Neuronal stem cell (in vitro differentiated cells): ENCODE measurements at places on chromosomes 12 and 14.

DNA sequence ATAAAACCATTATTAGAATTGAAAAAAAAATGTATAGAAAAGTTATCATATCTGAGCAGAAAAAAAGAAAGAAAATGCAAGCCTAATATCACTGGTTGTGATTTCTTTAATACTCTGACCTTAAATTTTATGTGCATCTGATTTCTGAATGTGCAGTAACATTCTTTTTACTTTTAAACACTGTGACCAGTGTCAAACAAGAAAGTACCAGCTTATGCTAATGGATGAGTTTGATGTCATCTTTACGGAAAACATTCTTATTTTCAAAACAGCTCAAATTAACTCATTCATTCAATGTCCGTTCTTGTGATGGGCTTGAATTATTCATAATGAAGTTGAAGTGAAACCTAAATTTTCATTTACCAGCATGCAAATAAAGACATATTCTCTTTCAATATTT lies at the start of gene TAS2R50:
TAS2R50 (minus strand) TSS at position 101 of the 400 bp plus-strand sequence; CDS start at position 49, 52 bp downstream.
- no peak for DNase-seq

- no peak for DNase-seq
Observed at GRCh38 chr12:31498424-31498823, 92.5 kb downstream of the DENND5B start.

DNA sequence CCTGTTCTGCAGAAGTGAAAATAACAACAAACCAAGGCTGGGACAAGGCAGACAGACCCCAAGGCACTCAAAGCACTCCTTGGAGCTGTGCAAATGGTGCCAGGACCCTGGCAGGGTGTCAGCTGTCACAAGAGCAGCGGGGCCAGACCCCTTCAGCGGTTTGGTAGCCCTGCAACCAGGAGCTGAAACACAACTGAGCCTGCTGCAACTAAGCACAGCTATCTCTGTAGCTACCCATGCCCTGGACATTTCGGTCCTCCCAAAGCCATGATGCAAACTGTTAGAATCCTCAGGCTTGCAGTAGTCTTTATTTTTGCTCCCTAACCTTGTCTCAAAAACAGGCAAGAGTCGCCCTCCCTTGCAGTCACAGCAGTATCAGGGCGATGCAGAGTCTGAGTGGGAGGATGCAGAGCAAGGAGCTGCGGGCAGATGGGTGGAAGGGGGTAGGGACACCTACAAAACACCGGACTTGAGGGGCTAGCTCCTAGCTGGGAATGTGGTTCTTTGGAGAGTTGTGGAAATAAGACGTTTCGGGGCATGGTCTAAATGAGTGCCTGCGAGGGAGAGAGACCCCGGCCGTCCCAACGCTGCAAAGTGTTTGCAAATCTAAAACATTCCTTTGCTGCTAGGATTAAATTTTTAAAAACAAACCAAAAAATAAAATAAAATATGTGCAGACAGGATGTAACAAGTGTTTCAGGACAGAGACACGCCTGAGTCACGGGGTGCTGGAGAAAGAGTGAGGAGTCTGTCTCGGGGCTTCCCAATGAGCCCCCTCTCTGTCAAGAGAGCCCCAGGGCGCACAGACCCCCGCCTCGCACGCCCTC lies 1.0 kb downstream of the NUAK1 start:
- no peak for DNase-seq

DNA sequence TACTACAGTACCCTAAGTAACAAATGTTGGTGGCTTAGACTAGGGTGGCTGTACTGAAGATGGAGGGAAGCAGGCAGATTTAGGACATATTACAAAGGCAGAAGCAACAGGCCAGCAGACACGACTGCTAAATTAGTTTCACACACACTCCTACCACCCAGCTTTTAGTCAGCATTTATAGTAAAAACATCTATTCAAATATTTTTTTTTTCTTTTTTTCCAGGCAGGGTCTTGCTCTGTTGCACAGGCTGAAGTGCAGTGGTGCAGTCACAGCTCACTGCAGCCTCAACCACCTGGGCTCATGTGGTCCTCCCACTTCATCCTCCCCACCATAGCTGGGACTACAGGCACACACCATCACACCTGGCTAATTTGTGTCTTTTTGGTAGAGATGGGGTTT lies 72.9 kb downstream of the CDK17 start:
- no peak for DNase-seq

DNA sequence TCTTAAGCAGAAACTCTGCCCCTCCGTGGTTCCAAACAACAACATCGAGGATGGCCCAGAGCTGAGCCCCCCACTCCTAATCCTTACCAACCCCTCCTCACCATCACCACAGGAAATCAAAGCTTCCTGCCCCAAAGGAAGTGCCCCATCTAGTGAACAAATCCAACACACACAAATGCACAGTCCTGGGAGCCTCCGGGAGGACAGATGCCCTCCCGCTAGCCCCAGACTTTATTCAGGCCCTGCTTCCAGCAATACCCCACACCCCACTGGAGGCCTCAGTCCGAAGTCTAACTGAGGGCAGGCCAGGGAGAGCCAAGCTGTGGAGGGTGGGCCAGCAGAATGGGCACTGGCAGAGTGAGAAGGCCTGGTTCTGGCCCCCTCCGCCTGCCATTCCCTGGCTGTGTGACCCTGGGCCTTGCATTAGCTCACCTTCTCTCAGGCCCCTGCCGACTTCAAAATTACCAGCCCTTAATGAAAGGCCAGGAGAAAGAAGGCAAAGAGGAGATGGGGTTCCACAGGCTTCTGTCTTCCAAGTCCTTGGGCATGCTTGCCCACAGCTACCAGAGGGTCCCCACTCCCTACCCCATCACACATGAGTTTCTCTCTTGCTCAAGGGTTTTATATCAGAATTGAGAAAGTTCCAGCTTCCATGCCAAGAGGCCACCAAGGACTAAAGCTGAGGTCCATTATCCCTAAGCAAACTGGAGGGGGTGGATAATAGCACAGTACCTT lies 2.3 kb downstream of the HDAC7 start:
- no peak for DNase-seq

- DNase-seq = no peak
Observed at GRCh38 chr14:22434901-22435550, 154.0 kb downstream of the DAD1 start.

DNA sequence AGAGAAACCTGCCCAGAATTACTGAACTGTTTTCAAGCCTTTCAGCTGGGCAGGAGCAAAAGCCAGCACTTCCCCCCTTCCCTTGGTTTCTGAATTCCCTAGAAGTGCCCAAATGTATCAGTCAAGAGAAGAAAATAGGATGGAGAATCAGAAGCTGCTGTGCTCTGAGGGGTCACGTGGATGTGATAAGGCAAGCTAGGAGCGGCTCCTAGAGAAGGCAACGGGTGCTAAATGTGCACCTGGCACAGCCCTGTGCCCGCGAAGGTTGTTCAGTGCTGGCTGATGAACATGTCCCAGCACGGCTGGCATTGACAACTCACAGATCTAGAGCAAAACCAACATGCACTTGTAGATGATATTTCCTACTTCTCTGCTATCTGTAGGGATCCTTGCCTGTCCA lies 8.3 kb downstream of the EMG1 start:
- no peak for DNase-seq

- no peak for DNase-seq
Observed at GRCh38 chr14:59768855-59769375, 101.7 kb downstream of the RTN1 start.

GRCh38 chr12:80720516-80720915 lies 3.8 kb downstream of the MYF5 start:
- DNase-seq = no peak

- DNase-seq = no peak
Observed at GRCh38 chr12:110109037-110109836, 14.9 kb upstream of the IFT81 start.

- no peak for DNase-seq
Observed at GRCh38 chr12:38838056-38838850, 67.1 kb downstream of the CPNE8 start.

DNA sequence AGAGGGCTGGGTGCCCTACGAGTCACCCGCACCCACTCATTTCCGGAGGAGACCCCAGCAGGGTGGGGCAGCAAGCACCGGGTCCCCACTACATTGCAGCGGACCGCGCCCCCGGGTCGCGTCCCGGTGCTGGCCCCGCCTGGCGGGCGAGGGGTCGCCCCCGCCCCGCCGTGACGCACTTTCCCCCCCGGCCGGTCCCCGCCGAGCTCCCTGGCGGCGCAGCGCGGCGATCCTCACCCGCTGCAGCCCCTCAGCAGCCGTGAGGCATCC lies 106.1 kb downstream of the PRICKLE1 start:
- DNase-seq = no peak

DNA sequence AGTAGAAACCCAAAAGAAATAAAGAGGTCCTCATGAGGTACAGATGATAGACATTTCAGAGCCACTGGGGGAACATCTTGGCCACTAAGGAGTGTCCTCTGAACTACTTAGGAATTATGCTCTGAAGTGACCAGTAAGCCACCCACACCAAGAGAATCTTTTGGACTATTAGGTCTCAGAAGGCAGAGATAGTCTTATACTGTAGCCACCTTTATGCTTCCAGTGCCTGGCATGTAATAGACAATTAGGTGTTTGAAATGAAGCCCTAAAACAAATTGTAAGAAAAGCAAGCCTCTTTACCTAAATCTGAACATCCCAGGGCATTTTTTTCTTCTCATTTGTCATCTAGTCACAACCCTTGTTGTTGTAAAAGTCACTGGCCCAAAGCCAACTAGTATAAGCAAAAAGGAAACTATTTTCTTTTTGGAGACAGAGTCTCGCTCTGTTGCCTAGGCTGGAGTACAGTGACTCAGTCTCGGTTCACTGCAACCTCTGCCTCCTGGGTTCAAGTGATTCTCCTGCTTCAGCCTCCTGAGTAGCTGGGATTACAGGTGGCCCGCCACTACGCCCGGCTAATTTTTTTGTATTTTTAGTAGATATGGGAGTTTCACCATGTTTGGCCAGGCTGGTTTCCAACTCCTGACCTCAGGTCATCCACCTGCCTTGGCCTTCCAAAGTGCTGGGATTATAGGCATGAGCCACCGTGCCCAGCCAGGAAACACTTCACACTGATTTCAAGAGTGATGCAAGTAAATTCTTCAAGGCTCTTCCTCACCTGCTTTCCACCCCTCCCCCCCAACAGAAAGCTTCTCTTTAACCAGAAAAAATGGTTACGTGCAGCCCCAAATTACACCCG lies 11.1 kb downstream of the PLEKHA5 start:
- no peak for DNase-seq

GRCh38 chr12:45883187-45883586 lies 107.2 kb downstream of the SCAF11 start:
- DNase-seq = no peak

GRCh38 chr12:19248929-19249602 lies 119.5 kb downstream of the PLEKHA5 start:
- DNase-seq = no peak

- DNase-seq = no peak
Observed at GRCh38 chr14:39140170-39140569, 26.0 kb downstream of the GEMIN2 start.

DNA sequence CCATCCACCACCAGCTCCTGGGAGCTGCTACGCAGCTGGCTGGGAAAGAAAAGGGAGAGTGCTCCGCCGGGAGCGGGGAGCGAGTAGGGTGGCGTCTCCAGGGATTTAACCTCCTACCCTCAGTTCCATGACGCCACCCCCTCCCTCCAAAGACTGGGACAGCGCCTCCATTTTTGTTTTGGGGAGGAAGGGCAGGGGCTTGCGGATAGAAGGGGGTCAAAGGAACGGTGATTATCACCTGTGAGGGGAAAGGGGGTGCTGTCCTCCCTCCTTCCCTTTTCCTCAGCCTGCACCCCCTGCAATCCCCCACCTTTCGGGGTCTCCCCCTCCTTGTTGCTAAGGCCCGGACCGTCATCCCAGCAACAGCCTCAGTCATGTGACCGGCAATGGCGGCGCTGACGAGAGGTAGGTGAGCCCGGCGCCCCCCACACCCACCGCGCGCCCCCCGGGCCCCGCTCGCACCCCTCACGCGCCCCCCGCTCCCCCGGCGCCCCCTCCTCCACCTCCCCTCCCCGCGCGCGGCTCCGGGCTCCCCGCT lies at the start of gene DTX3:
DTX3 (plus strand) TSS at position 371 of the 538 bp plus-strand sequence. CDS start 1,694 bp downstream, outside the sequence.
- DNase-seq = no peak

DNA sequence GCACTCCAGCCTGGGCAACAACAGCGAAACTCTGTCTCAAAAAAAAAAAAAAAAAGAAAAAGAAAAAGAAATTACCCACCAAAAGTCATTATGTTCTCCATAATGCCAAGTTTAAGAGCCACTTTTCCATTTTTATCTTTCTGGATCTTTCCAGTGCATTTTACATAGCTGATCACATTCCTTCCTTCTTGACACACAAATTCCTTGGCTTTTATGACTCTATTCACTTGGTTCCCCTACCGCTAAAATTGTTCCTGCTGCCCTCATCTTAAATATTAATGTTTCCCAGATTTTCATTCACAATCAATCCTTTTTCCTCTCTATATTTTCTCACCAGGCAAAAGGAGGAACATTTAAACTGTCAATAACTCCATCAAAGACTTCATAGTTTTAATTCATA lies 20.2 kb downstream of the KLHL28 start:
- DNase-seq = no peak

DNA sequence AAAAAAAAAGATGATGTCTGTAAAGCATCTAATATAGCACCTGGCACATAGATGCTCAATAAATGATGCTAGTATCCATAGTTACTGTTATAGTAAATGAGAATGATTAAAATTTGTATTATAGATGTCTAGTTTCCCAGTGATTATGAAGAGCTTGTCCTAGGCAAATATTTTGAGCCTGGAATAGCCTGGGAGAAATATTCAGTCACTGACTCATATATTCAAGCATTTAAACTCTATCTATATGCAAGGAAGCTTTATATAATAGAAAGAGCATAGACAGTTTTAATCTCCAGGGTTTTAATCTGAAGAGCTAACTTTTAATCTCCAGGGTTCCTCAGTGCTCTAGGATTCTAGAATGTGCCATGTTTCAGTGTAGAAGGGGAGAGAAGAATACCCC lies 91.5 kb upstream of the VASH1 start:
- DNase-seq = no peak

- DNase-seq = no peak
Observed at GRCh38 chr14:99127651-99128167, 144.3 kb downstream of the BCL11B start.

DNA sequence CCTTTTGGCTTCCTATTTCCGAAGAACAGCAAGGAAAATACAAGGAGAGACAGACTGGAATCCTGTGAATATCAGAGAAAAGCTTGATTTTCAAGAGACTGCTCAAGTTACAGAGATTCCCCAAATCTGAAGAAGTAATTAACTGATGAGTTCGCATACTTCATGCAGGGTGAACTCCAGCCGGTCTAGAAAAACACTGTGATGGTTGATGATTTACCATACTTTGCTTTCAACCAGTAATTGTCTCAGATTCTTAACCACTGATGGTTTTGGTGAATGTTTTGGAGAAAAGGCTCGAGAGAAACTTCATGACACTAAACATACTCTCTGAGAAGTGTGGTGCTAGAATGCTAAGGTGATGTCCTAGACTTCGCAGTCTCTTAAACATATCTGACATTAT lies 4.4 kb upstream of the PLXNC1 start:
- no peak for DNase-seq

DNA sequence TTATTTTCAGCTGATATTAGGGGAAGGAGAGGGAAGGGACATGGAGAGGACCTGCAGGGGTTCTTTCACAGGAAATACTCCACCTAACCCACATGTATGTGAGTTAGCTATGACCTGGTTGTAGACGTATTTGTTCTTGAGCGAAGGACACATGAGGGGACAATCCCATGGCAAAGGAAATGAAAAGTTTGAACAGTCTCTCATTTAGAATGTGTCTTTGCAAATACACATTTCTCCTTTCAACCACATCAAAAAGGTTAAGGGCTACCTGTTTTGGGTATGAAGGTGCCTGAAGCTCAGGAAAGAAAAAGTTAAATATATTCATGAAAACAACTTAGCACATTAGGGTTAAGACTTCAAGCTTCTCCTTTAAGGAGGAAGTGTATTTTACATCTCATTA lies 7.4 kb downstream of the PYGL start:
- DNase-seq = no peak

- no peak for DNase-seq
Observed at GRCh38 chr14:22409006-22409405, 180.0 kb downstream of the DAD1 start.

- no peak for DNase-seq
Observed at GRCh38 chr12:30687265-30687986, 8.2 kb downstream of the IPO8 start.
